ENCODE measurements at places on chromosomes 5 and 9.

- no peak for DNase-seq
These were observed 10.6 kb upstream of the F2RL1 start for GRCh38 chr5:76808141-76808691.

DNA sequence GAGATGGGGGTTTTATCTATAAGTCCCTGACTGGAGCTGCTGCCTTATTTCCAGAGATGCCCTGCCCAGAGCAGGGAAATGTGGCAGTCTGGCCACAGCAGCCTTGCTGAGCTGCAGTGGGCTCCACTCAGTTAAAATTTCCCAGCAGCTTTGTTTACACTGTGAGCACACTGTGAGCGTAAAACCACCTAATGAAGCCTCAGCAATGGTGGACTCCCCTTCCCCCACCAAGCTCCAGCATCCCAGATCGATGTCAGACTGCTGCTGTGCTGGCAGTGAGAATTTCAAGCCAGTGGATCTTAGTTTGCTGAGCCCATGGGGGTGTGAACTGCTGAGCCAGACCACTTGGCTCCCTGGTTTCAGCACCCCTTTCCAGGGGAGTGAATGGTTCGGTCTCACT lies 208.7 kb upstream of the RAI14 start:
- no peak for DNase-seq

- DNase-seq = no peak
These were observed 289.7 kb downstream of the FBXL7 start for GRCh38 chr5:15789642-15790041.

DNA sequence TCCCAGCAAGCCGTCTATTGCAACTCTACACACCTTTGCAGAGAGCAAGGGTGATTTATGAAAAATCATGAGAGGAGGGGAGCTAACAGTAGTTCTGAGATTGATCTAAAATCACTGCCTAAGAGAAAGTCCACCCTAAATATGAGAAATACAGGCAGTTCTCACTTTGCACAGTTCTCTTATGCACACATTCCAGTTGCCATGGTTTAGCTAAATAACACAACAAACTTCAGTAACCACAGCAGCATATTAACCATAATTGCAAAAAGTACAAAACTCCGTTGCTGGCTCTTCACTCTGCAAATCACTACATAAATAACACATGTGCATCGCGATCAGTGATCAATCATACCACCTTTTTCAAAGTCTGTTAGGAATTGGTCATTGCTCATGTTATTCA lies 31.1 kb downstream of the PGGT1B start:
- no peak for DNase-seq

GRCh38 chr9:72362680-72363139 lies 2.3 kb downstream of the ZFAND5 start:
- peak; percentile 60 for DNase-seq

- DNase-seq = no peak
These were observed 285.3 kb downstream of the PIK3R1 start for GRCh38 chr5:68500813-68501212.

DNA sequence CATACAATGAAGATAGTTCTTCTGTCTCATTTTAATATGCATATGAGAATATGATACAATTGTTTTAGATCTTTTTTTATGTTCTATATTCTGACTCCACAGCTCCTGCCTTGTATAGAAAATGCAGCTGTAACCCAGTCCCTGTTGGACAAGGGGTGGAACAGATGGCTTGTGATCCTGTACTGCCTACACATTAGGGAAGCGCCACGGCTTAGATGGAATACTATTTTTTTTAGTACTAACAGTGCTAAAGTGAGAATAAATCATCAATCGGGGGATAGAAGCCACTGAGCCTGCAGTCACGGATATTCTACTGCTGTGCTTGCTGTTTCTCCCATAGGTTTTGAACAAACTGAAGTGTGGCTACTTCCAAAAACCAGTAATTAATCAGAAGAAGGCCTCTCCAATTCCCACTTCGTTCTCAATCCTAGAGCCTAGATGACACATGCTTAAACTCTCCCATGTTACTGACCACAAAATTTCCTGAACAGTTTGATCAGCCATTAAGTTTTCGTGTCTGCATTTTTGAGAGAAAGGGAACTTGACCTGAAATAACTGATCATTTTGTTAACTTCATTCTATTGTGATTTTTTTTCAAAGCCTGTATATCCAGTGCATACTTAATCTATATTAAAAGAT lies 150.3 kb downstream of the CDH18 start:
- DNase-seq = no peak

DNA sequence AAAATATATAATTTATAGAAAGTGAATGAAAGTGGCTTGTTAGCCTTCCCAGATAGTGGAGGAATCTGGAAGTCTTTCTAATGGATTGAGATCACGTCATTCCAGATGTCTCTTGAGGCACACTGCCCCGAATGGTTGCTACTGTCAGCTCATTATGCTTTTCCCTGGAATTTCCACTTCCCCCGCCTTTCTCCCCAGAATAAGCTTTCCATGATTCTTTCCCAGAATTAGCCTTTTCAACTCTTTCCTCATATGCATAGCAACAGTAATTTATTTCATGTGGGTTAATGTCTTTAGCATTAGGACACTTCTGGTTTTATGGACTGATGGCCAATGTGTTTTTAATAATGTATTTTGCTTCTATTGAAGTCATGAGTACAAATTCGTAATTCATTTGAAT lies 81.5 kb downstream of the PALM2AKAP2 start:
- DNase-seq = no peak

GRCh38 chr9:124218987-124219461 lies 38.7 kb upstream of the NEK6 start:
- DNase-seq = no peak

GRCh38 chr5:180338001-180338707 lies 15.0 kb downstream of the GFPT2 start:
- no peak for DNase-seq

DNA sequence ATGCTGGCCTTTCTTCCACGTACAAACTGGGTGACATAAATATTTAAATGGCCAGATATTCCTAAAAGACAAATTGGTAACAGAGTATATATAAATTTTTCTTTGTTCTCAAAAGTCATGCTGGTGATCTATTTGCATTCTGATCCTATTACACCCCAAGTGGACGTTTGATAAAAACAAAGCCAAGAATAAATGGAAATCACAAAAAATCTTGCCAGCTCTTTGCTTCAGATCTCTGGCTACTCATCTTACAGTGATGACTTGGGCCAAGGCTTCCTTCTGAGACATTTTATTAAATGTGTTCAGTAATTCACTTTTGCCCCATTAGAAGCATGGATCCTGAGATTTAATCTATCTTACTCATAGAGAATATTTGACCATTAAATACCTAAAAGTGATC lies 444.3 kb upstream of the PIK3R1 start:
- no peak for DNase-seq

DNA sequence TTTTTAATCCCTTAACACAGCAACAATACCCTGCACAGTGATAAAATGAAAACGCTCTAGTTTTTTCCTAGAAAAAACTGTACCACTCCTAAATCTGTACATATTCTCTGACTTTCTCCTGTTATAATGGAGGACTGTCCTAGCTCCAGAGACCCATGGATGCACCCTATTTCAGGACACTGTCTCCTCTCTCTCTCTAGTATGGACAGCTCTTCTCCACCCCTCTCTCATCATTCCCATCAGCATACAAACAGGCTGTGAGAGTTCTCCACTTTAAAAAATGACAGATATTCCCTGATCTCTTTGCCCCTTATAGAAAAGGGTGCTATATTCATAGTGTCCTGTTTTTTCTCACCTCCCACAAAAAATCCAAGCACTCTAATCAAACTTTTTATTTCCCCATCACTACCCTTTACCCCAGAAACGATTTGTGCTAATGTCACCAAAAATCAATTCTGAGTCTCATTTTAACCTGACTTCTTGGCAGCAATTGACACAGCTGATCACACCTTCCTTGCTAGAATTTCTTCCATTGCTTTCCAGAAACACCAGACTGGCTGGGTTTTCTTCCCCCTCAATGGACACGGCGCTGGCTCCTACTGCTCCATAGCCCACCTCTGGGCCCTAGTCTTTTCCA lies 20.7 kb downstream of the ZNF608 start:
- no peak for DNase-seq

GRCh38 chr9:71498691-71499090 lies 269.6 kb downstream of the CEMIP2 start:
- DNase-seq = no peak

GRCh38 chr9:106887066-106887465 lies 24.1 kb downstream of the ZNF462 start:
- DNase-seq = no peak

- no peak for DNase-seq
These were observed 185.5 kb downstream of the RGS3 start for GRCh38 chr9:113649054-113649453.

DNA sequence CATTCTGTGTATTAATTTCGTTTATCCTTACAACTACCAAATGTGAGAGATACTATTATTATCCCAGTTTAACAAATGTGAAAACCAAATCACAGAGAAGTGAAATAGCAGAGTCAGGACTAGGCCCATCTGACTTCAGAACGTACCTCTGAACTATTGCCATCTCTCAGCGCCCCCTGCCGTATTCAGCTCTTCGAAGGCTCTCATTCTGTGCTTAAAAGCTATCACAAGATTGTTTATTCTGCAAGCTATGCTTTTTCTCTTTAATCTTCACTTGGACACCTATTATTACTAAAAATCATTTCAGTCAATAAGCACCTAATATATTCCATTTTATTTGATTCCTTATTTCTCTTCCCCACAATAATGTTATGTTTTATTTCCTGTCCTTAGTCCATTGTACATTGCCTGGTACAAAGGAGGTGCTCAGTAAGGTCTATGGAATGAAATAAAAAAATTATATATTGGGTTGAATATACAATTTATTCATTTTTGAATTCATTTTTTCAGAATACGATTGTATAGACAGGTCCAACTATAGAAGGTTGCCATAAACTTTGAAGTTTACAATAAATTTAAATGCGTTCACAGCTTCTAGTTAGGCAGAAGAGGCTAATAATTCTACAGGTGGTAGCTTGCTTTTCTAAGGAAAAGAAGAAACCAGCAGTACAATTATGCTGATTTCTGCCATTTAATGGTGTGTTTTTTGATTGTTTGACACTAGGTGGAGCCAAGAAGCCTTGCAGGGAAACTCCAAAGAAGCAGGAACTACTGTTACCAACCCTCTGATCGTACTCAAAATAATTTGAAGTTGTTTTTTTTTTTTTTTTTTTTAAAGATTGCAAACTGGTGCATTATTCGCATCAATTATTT lies 202.2 kb upstream of the DMRTA1 start:
- peak; percentile 53 for DNase-seq

GRCh38 chr5:95076395-95077185 lies 208.3 kb downstream of the MCTP1 start:
- DNase-seq = no peak

GRCh38 chr9:19460243-19460642 lies 51.4 kb downstream of the ACER2 start:
- no peak for DNase-seq

DNA sequence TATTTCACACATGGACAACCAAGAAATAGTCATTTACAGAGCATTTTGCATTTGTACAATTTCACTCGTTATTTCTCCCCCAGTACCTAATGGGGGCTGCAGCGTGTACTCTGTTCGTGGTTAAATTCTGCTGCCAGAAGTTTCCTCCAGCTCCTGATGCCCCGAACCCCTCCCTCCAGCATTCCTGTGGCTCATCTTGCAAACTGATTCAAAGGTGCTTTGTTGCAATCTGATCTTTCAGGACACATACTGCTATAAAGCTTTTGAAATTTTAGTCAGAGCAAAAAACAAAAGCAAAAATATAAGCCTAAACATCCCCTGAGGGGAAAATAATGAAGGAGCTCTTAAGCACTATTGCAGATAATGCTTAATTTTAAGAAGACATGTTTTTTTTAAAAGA lies 27.7 kb downstream of the UBLCP1 start:
- no peak for DNase-seq

DNA sequence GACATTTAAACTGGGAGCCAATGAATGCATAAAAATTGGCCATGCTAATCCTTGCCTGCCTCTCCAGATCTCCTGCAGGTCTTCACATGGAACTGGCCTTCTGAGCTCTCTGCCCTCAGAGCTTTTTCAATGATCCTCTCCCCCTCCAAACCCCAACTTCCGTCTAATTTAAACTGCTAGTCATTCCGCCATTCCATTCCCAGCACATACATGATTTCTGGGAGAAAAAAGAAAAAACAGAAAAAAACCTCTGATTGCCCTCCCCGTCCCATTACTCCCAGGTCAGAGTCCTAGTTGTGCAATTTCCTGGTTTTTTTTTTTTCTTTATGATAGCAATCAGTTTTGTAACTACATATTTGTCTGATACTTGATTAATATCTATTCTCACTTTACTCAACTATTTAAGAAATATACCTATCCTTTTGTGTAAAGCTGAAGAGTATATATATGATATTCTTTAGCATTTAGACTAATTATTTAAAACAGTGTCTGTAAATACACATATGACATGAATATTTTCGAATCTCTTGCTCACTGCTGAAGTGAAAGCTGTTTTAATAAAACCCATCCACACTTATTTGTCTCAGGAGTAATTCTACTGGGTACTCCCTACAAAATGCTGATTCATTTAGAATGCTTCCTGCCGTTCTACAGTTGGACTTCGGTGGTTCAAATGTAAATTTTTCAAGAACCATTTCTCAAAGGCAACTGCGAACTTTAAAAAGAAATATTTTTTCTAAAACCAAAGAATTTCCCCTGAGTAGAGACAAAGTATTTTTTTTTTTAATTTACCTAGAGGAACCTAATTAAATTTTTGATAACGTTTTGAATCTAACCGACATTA lies 1.6 kb downstream of the HINT1 start:
- DNase-seq = peak; percentile 25

- no peak for DNase-seq
These were observed 23.8 kb upstream of the NKD2 start for GRCh38 chr5:984774-985173.

- DNase-seq = no peak
These were observed 135.9 kb upstream of the ADAMTSL1 start for GRCh38 chr9:18338042-18338441.

- no peak for DNase-seq
These were observed 169.5 kb upstream of the POC5 start for GRCh38 chr5:75886706-75887105.

GRCh38 chr9:2050236-2050635 lies 35.1 kb downstream of the SMARCA2 start:
- DNase-seq = no peak

GRCh38 chr5:125550274-125550673 lies 803.8 kb upstream of the ZNF608 start:
- no peak for DNase-seq

DNA sequence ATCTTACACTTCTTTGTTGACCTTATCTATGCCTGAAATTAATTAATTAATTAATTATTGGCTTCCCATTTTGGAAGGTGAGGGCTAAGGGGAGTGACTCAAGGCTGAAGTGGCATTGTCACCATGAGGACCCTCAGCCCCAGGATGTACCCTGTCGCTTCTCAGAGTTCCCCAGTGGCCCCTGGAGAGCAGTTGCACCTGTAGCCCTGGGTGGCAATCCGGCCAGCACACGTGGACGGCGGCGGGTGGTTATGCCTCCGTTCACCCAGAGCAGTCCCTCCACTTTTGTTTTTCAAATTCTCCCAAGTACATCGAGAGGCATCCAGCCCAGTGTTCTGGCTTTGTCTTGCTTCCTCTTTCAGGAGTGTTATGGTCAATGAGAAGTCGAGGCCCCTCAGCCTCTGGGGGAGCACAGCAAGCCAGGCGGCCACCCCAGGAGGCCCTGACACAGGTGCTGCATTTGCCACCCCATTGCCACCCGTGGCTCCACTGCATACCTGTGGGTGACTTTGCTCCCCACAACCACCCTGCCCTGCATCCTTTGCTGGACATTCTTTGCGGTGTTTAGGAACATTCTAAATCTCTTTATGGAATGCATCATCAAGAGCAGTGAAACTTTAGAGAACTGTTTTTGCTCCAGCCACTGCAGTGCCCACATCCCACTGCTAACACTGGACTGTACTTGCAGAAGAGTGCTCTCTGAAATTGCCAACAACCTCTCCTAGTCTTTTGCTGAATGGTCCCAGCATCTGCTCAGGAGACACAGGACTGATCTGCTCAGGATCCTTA lies 11.5 kb upstream of the IRX2 start:
- no peak for DNase-seq
